ENCODE measurements at places on chromosomes 7 and 10.
A peak's percentile ranks its signal among the peaks of the same experiment; 100 is the strongest.

- peaks cover 23% of the 10 kb centered on the region for H3K4me1 ChIP-seq
- H3K27me3 ChIP-seq, result no peaks in the 10 kb centered on the region
- no peak overlapping the region for H3K4me3 ChIP-seq
- peaks cover 4% of the 10 kb centered on the region for H3K36me3 ChIP-seq
- DNase-seq, result no peak
Observed at GRCh38 chr10:103598654-103599115, 105.2 kb downstream of the NEURL1 start.

DNA sequence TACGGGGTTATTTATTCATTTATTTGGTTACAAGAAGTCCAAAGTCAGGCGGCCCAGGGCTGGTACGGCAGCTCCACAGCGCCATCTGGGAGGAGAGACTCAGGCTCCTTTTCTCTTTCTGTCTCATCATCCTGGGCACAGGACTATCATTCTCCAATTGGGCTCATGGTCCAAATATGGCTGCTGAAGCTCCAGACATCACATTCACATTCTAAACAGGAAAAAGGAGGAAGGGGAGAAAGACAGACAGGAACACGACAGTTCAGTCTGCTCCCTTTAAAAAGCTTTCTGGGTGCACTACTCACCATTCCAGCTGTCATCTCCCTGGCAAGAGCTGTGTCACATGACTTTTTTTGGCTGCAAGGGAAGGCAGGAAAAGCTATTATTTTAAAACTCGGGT lies 74.4 kb upstream of the PDZD8 start:
- peaks cover 6% of the 10 kb centered on the region for H3K27me3 ChIP-seq
- H3K4me1 ChIP-seq, result peaks cover 7% of the 10 kb centered on the region
- DNase-seq, result no peak
- no peaks in the 10 kb centered on the region for H3K36me3 ChIP-seq
- no peak overlapping the region for H3K4me3 ChIP-seq

DNA sequence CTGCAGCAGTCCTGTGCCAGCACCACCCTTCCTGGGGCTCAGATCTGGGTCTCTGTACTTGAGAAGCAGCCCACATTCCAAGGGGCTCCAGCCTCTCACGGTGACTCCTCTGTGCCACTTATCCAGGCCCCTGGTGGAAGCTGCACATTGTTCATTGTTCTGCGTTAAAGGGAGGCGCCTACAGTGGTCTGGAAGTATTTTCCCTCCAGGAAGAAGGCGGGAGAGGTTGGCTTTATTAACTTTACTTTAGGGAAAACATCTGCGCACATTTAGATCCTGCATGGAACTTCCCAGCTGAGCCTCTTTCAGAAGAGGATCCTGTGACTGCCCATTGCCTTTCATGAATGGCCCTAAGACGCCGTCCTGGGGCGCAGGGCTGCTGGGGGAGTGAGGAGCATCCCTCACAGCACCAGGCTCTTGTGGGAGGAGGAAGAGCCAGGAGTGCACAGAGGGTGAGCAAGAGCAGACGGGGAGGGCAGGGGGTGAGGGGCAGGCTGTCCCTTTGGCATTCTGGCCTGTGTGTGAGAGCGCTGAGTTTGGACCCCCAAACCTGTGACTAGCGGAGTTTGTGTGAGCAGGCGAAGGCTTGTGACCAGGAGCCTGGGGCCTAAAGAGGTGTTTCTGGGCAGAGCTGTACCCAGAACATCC lies 98.6 kb upstream of the BTBD16 start:
- peak overlapping the region; percentile 76 for H3K4me3 ChIP-seq
- peak overlapping the region; percentile 71 for H3K27ac ChIP-seq
- H3K27me3 ChIP-seq, result no peaks in the 10 kb centered on the region
- no peak for DNase-seq

DNA sequence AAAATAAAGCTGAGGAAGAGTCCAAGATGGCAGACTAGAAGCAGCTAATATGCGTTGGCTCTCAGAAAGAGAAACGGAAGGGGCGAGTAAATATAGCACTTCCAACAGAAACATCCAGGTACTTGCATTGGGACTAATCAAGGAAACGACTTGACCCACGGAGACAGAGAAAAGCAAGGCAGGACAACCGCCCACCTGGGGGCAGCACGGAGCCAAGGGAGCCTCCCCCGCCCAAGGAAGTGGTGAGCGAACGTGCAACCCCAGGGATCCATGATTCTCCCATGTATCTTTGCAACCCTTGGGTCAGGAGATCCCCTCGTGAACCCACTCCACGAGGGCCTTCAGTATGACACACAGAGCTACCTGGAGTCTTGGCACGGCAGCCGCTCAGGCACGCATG lies 45.4 kb upstream of the GRM3 start:
- H3K27ac ChIP-seq, result no peak overlapping the region
- no peak overlapping the region for H3K4me3 ChIP-seq
- DNase-seq, result no peak
- no peaks in the 10 kb centered on the region for H3K36me3 ChIP-seq
- peaks cover 8% of the 10 kb centered on the region for H3K27me3 ChIP-seq

GRCh38 chr10:62818426-62819011 lies 2.4 kb upstream of the EGR2 start:
- H3K27ac ChIP-seq, result no peak overlapping the region
- H3K27me3 ChIP-seq, result peaks cover 77% of the 10 kb centered on the region
- H3K4me1 ChIP-seq, result peaks cover 16% of the 10 kb centered on the region
- H3K4me3 ChIP-seq, result peak overlapping the region; percentile 98

DNA sequence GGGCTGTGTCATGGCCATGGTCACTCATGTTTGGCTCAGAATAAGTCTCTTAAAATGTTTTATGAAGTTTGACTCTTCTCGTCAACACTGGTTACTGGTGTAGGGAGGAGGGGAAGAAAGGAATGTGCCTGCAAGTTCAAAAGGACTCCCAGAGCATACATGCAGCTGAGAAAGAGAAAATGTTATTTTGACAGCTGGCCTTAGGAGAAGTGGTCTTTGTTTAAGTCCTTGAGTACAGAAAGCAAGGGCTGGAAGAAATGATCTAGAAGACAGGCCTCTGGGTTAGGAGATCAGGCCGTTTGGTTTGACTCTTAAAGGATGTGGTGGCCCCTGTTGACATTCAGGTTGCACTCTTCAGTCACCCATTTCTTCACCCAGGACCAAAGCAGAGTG lies 245.5 kb downstream of the REEP3 start:
- H3K27ac ChIP-seq, result no peak overlapping the region
- no peak for DNase-seq
- no peaks in the 10 kb centered on the region for H3K27me3 ChIP-seq
- H3K4me3 ChIP-seq, result no peak overlapping the region
- peaks cover 16% of the 10 kb centered on the region for H3K4me1 ChIP-seq
- H3K36me3 ChIP-seq, result no peaks in the 10 kb centered on the region

- no peaks in the 10 kb centered on the region for H3K4me1 ChIP-seq
- H3K36me3 ChIP-seq, result peaks cover 29% of the 10 kb centered on the region
- no peak for DNase-seq
Observed at GRCh38 chr7:149180722-149181449, 14.5 kb upstream of the ZNF282 start.

DNA sequence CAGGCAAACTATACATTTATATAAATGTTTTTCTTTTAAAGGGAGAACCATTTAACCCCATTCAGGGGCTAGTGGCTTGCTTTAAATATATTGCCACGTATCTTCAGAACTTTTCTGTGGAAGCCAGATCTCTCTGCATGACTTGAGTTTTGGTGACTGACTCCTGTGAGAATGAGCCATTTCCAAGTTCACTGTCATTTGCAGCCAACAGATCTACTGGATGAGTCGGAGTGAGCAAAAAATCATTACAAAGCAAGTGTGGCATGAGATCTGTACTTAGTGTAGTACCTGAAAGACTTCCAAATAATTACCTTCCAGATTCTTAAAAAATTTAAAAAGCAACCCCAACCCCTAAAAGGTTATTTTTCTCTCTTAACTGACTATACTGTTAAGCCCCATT lies 45.6 kb downstream of the PDSS1 start:
- no peaks in the 10 kb centered on the region for H3K27me3 ChIP-seq
- H3K4me3 ChIP-seq, result no peak overlapping the region
- DNase-seq, result no peak

GRCh38 chr7:93219868-93220267 lies 6.4 kb downstream of the HEPACAM2 start:
- peaks cover 46% of the 10 kb centered on the region for H3K27me3 ChIP-seq
- no peaks in the 10 kb centered on the region for H3K4me1 ChIP-seq
- DNase-seq, result no peak
- H3K27ac ChIP-seq, result no peak overlapping the region

Data from type B pancreatic cell (in vitro differentiated cells).